AML-193 (cell line): ENCODE measurements at places on chromosomes 2 and 18.

GRCh38 chr18:68925268-68925667, 127.4 kb downstream of the CCDC102B start:
- DNase-seq: no peak

DNA sequence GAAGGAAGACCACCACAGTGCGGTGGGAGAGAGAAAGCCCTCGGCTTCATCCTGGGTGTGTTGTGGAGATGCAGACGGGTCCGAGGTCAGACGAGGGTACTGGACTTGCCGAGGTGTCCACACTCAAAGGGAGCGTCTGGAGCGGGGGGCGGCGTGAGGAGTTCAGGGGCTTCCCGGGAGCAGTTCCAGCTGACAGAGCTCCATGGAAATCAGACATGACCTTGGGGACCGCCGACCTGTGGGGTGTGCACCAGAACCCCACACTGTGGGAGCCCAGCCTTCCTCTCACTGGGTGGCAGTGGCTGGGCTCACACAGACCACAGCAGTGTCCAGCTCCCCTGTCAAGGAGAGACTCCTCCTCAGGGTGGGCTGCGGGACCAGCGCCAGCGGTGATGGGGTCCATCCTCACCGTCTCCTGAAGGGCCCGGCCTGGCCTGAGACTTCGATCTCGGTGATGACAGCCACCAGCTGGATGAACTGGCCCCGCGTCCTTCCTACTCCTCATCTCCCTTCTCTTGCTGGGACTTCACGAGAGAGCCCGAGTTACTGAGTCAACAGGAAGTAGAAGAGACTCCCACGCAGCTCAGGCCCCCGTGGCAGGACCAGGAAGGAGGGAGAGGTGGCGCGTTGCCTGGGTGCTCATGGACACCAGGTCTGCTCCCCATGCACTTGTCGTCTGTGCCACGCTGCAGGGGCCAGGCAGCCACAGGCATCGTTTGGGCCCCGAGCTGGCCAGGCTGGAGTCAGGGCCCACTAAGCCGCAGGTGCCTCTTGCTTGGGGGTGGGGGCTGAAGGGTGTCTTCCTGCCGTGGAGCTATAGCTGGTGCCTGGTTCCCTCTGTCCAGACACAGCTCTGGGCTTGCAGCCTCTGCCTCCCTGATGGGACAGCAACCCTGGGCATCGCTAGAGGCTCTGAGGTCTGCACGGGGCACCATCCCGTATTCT, 101.9 kb upstream of the CTDP1 start:
- no peak for DNase-seq

- DNase-seq: no peak
Observed at GRCh38 chr2:187959821-187960220, 331.9 kb upstream of the GULP1 start.

- DNase-seq: no peak
Observed at GRCh38 chr2:44553456-44553855, 191.7 kb downstream of the CAMKMT start.

- no peak for DNase-seq
Observed at GRCh38 chr2:57726294-57726693, 320.3 kb upstream of the VRK2 start.
